Adipocyte (in vitro differentiated cells): ENCODE measurements at places on chromosomes 5 and 9.

- DNase-seq: peak; percentile 97
Measured at GRCh38 chr9:35079426-35080341, at the start of gene FANCG. FANCG (minus strand) TSS chr9:35079942; CDS start chr9:35079524, 418 bp downstream.

DNA sequence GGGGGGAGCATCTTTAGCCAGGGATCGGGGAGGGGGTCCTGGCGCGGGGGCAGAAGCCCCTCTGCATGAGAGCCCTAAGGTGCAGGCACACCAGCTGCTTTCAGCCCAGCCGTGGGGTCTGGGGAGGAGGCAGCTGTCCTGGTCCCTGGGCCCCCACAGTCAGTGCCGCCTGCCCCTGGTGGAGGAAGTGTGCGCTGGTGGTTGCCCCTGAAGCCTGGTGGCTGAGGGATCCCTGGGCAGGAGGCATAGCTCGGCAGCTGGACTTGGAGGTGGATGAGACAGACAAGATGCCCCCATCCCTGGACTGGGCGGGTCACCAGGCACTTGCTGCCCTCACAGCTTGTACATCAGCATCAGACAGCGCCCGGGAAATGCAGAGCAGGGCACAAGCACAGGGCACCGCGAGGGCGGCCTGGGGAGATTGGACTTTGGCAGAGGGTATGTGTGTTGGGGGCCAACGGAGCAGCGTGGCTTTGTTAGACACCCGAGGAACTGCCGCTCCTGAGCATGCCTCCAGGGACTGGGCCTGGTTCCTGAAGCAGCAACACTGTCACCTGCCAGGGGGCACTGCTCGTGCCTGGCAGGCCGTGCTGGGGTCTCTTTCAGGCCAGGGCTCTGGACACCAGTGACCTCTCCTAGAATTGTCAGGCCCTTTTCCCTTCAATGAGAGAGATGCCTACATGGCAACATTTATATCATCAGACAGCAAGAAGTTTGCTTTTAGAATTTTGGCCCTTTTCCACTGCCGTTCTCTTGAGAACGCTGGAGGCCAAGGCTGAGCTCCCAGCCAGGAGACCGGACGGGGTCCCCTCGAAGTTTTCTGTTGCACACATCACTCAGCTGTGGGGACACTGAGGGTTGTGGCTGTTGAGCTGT, 41.9 kb upstream of the CTSL start:
- DNase-seq: no peak

GRCh38 chr5:140565780-140566095, 1.1 kb downstream of the SLC35A4 start:
- peak; percentile 37 for DNase-seq

DNA sequence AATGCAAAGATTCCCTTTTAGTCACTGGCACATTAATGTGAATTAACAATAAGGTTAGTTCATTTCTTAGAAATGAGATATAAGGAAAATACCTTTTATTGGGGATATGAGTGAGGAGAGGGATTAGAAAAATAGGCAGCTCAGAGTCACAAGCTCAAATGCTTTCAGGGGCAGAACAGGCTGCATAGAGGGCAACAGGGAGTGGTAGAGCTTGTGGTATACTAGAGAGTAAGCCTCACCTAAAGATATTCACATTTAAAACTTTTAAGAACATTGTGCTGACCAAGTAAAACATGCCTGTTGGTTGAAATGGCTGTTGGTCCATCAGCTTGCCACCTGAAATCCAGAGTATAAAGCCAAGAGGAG, 34.7 kb downstream of the ZNF474 start:
- no peak for DNase-seq

GRCh38 chr9:127786773-127787104, 905 bp downstream of the CDK9 start:
- DNase-seq: peak; percentile 60

GRCh38 chr9:88521308-88521707, 13.7 kb upstream of the NXNL2 start:
- DNase-seq: no peak

- DNase-seq: peak; percentile 35
Measured at GRCh38 chr5:160083501-160083900, 35.7 kb downstream of the PWWP2A start.

- DNase-seq: no peak
Measured at GRCh38 chr5:156949424-156949823, 13.6 kb downstream of the TIMD4 start.

DNA sequence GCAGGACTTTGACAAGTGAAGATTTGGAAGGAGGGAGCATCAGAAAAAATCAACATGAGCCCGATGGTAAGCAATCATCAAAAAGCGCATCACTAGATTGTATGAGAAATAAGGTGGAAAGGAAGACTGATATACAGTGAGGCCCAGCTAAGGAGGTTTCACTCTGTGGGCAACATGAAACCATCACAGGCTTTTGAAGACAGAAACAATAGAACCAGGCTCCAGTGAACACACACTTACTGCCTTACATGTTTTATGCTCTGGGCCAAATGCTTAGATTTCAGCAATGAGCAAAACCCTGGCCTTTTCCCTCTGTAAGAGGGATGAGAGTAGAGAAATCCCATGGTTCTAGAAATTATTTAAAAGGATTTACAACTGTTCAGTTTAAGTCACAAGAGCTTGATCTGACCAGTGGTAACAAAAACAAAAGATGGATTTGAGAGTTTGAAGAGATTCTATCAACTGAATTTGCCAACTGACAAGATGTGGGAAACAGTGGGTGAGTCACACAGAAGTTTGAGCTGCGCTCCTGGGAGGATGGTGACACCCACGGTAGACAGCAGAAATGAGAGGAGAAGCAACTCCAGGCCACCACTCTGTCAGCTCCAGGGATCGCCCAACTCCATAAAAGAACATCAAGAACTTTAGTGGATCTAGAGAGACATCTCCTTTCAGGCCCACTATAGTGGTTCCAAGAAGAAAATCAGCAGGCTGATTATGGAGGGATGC, 261.8 kb downstream of the MCTP1 start:
- DNase-seq: no peak

DNA sequence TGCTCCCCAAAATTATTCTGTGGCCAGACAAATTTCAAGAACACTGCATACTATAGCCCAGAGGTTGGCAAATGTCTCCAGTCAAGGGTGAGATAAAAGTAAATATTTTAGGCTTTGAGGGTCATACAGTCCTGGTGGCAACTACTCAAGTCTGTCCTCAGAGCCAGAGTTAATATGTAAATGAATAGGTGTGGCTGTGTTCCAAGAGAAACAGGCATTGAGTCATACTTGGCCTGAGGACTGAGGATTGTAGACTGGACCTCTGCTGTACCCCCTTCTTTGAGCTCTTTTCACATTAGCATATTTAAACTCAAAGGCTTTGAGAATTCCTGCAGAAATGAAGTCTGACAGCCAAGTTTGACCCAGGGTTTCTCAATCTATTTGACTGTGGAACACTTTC, 129.2 kb upstream of the PTCH1 start:
- DNase-seq: no peak

DNA sequence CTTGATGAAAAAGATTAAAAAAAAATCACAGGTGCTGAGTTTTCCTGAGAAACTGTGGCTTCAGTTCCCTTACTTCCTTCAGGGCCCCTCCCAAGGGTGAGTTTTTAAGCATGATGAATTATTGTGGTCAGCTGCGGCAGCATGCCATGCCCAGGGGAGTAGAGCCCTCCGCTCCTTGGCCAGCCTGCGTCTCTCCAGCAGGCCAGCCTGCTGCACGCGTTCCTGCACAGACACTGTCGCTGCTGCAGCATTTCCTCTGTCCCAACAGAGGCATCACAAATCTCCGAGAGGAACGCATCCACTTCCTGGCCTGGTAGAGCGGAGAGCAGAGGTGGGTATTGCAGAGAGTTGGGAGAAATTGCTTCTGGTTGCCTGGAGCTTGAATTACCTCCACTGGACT, 26.1 kb upstream of the GLRA1 start:
- DNase-seq: no peak

- no peak for DNase-seq
Measured at GRCh38 chr9:75941577-75942311, 51.3 kb downstream of the PCSK5 start.

DNA sequence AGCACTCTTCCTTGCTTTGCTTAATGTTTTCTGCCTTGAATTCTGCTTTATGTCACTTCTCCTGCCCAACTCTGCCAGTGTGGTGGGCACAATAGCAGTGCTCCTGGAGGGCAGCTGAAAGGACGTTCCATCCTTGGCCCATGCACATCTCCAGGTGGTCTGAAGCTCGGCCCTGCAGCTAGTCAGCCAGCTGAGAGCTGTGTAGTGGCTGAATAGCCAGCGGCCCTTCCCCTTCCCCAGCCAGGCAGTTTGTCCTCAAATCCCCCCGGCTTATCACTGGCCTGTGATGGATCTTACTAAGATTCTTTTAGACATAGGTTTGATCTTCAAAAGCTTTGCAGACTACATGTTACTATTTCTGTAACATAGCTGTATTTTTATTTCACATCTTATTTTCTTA, 42.7 kb upstream of the ANGPTL2 start:
- DNase-seq: no peak
